Left cardiac atrium (tissue), 4 donors: ENCODE measurements at places on chromosomes 5 and 9.
A peak's percentile ranks its signal among the peaks of the same experiment; 100 is the strongest.

GRCh38 chr5:102792705-102793104 lies 37.6 kb downstream of the PAM start:
- no peak for DNase-seq

DNA sequence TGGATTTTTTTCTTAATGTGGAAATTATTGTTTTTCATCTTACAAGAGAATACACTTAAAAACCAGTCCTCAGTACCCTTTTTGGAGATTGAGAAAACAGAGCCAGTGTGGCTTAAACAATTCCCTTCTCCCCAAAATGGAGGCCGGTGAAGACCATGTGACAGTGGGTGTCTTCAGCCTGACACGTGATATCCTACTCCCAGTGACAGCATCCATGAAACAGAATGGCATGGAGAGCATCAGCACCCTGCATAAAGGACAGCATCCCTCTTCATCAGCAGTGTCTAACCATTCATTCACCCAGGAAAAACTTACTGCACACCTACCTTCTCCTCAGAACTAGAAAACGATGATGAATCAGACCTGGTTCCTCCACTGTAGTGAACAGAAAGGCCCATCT lies 103.4 kb upstream of the RAI14 start:
- no peak for DNase-seq

GRCh38 chr9:129509533-129509928 lies 111.4 kb downstream of the C9orf50 start:
- DNase-seq = no peak

GRCh38 chr9:127066060-127066850 lies 56.2 kb downstream of the ANGPTL2 start:
- DNase-seq = no peak

GRCh38 chr5:90022711-90023053 lies 386.9 kb downstream of the CETN3 start:
- DNase-seq = no peak

DNA sequence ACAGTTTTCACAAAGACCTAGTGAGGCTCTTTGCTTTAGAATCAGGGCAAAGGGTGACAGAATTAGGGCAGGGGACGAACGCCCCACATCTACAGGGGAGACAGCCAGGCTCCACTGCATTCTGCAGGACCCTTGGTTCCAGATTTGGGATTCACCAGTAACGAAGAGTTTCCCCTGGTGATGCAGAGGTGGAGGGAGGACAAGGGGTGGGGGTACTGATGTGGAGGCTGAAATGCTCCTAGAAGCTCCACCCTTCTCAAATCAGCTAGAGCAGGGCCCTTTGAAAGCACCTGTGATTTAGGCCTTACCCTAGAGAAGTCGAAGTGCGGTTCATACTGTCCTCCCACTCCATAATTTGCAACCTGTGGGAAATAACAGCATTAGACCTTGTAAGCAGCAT lies 29.1 kb downstream of the P4HA2 start:
- no peak for DNase-seq

- peak; percentile 47 for DNase-seq
Measured at GRCh38 chr9:89038382-89039103, 47.3 kb downstream of the S1PR3 start.

- DNase-seq = no peak
Measured at GRCh38 chr5:44385291-44385900, 3.8 kb downstream of the FGF10 start.

GRCh38 chr9:12739014-12739652 lies 35.7 kb upstream of the LURAP1L start:
- DNase-seq = no peak

DNA sequence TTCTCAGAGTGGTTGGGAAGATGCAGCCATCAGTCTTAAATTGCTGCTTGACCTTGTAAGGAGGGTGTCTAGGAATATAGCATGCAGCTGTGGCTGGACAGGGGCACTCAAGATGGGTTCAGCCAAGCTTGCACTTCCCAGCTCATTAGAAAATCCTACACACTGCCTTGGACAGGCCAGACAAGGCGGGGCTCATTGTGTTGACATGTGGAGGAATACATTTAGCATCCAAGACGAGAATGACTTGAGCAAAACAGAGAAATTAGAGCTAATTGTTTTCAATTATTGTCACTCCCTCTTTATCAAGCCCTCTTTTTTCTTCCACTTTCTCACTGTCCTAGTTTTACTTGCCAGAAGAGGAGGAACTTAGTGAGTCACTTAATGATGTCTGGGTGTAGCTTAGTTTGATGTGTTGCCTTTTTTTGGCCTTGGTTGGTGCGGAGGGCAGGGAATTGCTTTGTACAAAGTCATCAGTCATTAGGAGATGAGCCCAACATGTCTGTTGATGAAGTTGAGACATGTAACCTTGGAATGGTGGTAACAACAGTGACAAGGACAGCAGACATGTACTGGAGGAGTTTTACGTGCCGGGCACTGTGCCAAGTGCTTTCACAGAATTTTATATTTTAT lies 1219.3 kb upstream of the WWC1 start:
- DNase-seq = no peak

GRCh38 chr5:56848206-56848605 lies 32.9 kb downstream of the MAP3K1 start:
- DNase-seq = no peak

DNA sequence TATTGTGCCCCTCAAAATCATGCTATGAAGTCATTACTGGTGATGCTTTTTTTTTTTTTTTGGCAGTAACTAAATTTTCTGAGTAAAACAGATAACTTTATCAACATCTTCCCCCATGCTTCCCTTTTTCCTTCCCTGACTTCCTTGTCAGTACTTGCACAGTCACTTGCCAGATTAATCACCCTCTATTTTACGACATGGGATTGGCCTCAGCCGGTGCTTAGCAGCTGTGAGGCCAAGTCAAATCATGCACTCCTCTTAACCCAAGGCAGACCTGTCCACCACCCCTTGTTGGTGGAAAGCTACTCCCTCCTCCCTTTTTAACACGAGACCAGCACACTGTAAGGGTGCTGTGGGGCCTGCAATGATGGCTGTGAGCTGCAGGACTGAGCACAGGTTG lies 118.0 kb upstream of the OTULINL start:
- no peak for DNase-seq

- DNase-seq = no peak
Measured at GRCh38 chr5:6579535-6579934, 53.3 kb downstream of the NSUN2 start.

GRCh38 chr5:34007201-34007620 lies 639 bp downstream of the AMACR start:
- DNase-seq = no peak

- DNase-seq = peak; percentile 71
Measured at GRCh38 chr5:80255431-80255810, 427 bp downstream of the SERINC5 start.

- no peak for DNase-seq
Measured at GRCh38 chr5:171965745-171966144, 40.7 kb downstream of the FBXW11 start.

DNA sequence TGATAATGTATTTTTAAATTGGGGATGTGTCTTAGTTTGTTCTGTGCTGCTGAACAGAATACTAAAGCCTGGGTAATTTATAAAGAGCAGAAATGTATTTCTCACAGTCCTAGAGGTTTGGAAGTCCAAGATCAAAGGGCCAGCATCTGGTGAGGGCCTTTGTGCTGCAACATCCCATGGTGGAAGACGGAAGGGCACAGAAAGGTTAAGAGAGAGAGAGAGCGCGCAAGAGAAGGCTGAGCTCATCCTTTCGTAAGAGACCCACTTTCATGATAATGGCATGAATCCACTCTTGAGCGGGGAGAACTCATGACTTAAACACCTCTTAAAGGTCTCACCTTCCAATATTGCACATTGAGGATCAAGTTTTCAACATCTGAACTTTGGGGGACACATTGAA lies 79.1 kb upstream of the GOLM1 start:
- DNase-seq = no peak

DNA sequence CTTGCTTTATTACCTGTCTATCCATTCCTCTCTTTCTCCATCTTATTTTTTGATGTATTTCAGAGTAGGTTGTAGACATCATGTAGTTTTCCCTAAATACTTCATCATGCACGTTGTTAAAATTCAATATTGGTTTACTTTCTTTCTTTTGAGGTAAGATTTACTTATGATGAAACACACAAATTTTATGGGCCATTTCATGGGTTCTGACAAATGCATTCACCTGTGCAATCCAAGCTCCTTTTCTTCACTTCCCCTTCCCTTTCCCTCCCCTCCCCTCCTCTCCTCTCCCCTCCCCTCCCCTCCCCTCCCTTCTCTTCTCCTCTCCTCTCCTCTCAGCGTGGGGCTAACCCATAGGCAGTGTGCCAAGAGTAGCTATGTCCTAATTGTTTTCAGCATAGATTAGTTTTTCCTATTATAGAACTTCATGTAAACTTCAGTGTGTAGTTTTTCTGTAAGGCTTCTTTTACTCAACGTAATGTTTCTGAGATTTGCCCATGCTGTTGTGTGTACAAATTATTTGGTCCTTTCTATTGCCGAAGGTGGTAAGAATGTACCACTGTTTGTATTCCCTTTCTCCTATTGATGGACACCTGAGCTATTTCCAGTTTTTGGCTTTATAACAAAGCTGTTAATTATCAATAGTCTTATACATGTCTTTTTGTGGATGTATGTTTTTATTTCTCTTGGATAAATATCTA lies 92.9 kb upstream of the CLINT1 start:
- DNase-seq = no peak

GRCh38 chr5:1751026-1751863 lies 48.4 kb downstream of the MRPL36 start:
- no peak for DNase-seq

DNA sequence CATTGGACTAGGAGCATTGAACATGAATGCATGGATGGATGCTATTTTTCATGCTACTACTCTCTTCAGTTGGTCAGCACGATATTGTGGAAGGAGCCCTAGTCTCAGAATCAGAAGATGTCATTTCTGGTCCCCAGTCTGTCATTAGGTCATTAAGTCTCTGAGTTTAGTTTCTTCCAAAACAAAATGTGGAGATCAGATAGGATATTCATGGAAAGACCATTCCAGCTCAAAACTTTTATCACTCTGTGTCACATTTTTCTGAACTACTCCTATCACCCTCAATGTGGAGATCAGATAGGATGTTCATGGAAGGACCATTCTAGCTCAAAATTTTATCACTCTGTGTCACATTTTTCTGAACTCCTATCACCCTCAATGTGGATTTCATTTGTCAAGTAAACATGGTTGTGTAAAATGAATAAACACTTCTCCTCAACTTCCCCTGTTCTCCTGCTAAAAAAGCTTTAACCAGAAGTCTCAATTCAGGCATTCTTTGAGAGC lies 296.8 kb downstream of the MRPS30 start:
- DNase-seq = no peak

GRCh38 chr5:96776621-96777020 lies 31.1 kb downstream of the ERAP1 start:
- no peak for DNase-seq

DNA sequence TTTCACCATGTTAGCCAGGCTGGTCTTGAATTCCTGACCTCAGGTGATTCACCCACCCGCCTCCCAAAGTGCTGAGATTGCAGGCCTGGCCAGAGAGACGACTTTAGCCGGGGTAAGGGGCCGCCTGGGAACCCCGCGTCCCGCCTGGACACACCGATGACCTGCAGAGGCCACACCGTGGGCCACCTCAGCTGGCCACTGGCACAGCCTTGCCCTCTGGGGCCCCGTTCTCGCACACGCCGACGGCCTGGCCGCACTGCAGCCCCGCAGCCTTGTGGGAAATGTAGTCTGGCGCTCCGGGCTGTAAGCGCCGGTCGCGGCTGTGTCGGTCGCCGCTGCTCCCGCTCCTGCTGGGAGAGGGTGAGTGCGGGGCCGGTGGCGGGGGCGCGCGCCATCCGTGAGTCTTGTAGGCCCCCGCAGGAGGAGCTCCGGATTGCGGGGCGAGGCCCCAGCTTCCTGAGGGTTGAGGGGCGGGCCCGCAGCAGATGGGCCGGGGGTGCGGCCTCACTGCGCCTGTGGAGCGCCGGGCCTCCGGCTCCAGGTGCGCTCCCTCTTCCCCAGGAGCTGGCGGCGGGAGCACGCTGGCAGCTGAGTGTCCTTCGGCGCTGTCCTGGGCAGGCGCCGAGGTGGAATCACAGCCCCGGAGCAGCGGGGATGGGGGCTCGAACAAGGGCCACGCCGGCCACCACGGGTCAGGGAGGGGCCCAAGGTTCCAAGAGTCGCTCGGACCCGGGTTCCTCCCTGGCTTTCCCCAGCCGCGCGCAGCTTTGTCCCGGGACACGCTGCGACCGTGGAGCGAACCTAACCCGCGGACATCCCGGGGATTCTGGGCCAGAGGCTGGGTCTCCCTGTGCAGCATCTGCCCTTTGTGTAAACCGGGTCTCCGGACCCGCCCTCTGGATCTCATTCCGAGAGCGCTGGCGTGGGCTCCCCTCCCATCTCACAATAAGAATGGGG lies at the start of gene ZFP2:
Gene ZFP2 (plus strand): TSS at position 299 of the 957 bp plus-strand sequence. CDS start 35,401 bp downstream, outside the sequence.
- peak; percentile 67 for DNase-seq
